ENCODE measurements at places on chromosomes 12 and 14.

DNA sequence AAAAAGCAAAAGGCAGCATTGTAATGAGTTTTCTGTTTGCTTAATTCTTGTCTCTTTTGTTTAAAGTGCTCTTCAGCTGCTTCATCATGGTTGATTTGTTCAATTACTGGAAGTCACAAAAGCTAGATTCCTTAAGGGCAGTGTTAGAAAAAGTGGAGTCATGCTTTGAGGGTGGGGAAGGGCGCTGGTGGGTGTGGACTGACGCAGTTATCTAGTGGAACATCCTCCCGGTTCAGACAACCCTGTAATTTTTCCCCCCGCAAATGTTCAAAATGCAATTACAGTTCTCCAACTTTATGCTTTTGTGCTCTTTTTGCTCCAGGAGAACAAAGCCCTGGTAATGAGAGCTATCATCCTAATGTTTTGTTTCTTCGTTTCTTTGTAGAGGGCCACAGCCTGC is 2.1 kb downstream of the AKAP6 start:
- DNase-seq: no peak

GRCh38 chr14:24378981-24379906 is 11.3 kb downstream of the NFATC4 start:
- no peak for DNase-seq

GRCh38 chr12:724194-724855 is 28.1 kb upstream of the WNK1 start:
- no peak for DNase-seq

- DNase-seq: no peak
Observed at GRCh38 chr14:66401449-66402095, 84.6 kb upstream of the CCDC196 start.

- DNase-seq: no peak
Observed at GRCh38 chr12:9797722-9798619, 29.3 kb upstream of the KLRF1 start.

- no peak for DNase-seq
Observed at GRCh38 chr14:24279301-24280186, 8.1 kb upstream of the RABGGTA start.

- DNase-seq: no peak
Observed at GRCh38 chr14:36313898-36314297, 6.5 kb downstream of the MBIP start.

- DNase-seq: no peak
Observed at GRCh38 chr14:101573289-101573688, 12.0 kb downstream of the DIO3 start.

GRCh38 chr12:46908936-46909635 is 83.3 kb upstream of the SLC38A4 start:
- DNase-seq: no peak

- no peak for DNase-seq
Observed at GRCh38 chr14:47917344-47917954, 242.0 kb upstream of the MDGA2 start.

- DNase-seq: no peak
Observed at GRCh38 chr14:96088074-96088473, 48.9 kb downstream of the C14orf132 start.

GRCh38 chr14:93034671-93034994 is 81.1 kb downstream of the ITPK1 start:
- no peak for DNase-seq

DNA sequence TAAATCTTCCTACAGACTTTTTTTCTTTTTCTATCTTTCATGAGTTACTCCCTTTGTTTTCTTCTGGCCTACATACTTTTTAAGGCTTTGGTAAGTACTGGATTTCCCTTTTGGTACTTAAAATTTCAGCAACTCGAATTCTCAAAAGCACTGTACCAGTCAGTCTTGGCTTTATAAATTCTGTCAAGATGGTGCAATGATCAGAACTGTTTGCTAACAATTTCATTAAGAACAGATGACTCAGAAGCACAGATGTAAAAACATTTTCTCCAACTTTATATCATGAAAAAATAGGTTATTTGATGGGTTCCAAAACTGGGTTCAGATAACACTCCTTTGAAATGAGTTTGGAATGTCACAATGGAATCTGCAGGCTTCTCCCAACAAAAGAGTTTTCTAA is 1961.8 kb upstream of the FLRT2 start:
- DNase-seq: no peak

GRCh38 chr12:59388694-59389093 is 207.1 kb upstream of the SLC16A7 start:
- DNase-seq: no peak

All from GM12892 (cell line).